ENCODE measurements at places on chromosomes 5 and 9.

DNA sequence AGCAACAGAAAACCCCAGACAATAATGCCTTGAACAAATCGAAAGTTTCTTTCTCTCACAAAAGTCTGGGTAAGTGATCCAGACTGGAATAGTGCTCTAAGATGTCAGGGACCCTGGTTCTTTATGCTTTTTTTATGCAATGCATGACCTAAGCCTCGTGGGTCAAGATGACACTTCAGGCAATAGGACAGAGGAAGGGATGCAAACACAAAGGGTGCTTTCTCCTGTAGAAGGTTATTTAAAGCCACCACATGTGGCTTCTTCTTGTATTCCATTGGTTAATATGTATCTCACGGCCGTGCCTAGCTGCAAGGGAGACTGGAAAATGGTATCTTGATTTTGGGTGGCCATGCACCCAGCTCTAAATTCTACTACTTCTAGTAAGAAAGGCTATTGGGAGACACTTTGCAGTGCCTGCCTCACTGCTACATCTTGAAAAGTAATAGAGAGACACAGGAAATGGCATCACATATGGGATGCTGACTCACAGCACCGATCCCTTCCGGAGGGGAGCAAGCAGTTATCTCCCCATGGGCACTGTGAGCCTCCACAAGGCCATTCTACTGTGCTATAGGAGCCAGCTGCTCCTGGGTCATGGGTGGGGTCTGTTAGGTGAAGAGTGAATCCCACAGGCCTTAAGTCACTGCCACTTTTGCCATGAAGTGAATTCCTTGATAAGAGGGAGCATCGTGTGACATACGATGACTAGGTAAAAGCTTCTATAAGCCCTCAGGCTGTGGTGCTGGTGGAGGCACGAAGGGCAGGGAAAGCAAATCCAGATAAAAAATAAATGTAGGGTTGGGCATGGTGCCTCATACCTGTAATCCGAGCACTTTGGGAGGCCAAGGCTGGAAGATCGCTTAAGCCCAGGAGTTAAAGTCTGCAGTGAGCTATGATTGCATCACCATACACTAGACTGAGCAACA lies 32.5 kb upstream of the RAB14 start:
- DNase-seq = no peak

DNA sequence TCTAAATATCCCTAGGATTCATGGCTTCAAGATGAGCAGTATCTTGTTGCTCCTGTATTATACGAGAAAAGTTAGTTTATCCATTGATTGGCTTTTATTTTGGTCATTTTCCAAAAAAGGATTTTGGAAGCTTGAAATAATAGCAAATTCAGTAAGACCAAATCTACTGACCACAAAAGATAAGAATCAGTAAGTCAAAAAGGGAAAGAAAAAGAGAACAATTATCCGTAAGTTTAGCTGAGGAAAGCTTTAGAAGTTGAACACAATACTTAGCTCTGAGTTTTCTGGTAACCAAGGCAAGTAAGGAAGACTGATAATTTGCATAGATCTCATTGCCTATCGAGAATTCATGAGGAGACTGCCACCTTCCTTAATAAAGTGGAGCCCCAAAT lies 9.1 kb downstream of the TGFBR1 start:
- DNase-seq = no peak

DNA sequence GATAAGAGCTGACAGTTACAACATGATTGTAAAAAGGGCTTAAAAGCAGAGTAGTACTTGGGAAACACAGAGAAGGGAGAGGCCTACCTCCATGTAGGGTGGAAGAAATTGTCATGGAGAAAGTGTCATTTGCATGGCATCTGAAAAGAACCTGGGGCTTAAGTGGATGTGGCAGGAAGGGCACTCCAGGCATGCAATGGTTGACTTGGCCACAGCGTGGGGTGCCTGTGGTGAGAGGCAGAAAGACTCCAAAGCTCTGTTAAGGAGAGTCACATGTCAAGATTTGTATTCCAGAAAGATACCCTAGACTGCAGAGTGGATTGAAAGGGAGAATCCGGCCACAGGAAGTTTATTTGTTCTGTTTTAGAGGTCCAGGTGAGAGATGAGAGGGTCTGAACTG lies 2.4 kb downstream of the POLR3G start:
- DNase-seq = no peak

DNA sequence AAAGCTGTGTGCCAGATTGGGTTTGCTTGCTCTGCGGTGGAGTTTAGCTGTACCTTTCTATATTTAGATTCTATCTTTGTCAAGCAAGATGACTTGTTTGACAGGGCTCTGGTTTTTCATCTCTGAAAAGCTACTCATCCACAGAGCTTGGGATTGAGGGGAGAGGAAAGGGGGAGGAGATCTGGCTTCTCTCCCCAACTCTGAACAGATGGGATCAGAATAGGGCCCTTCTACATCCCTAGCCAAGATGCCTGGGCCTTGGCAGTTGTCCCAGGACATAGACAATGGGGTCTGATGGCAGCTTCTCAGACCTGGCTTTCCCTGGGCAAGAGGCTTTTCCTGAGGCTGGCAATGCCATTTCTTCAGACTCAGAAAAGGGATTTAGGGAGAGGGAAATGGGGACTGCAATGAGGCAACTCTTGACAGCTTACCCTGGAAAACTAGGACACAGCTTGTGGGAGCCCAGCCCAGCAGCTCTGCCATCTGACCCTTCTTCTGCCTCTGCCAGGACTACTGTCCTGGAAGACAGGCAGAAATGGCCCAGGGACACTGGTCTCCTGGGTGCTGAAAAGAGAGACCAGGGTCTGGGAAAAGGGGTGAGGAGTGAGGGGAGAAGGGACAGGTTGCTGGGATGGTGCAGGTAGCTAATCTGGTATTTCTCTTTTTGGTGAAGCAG lies 50.2 kb upstream of the ASTN2 start:
- DNase-seq = no peak

DNA sequence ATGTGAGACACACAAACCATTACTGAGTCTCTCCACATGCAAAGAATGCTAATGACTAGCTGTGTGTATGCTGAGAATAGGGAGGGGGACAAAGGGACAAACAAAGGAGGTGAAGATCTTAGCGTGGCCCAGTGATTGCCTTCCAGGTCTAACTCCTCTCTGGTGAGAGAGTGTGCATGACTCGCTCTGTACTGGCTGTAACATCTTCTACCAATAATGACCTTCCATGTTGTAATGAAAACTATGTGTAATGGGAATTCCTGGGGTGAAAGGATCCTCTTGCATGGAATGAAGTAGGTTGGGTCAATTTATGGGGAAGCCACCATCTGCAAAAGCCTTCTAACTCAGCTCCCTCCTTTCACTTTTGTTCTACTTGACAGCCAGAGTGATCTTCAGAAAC lies 24.4 kb upstream of the GPR151 start:
- DNase-seq = no peak

GRCh38 chr5:137561608-137562007 lies 62.5 kb upstream of the SPOCK1 start:
- no peak for DNase-seq

Data from stimulated activated CD4-positive, alpha-beta T cell treated with anti-CD3 and anti-CD28 coated beads, Interleukin-15, amount 100 ng/mL, for 48 hours (primary cell).